ENCODE measurements at places on chromosomes 2 and 18.

GRCh38 chr2:230828272-230828961 lies 36.3 kb upstream of the ITM2C start:
- peak; percentile 63 for DNase-seq

DNA sequence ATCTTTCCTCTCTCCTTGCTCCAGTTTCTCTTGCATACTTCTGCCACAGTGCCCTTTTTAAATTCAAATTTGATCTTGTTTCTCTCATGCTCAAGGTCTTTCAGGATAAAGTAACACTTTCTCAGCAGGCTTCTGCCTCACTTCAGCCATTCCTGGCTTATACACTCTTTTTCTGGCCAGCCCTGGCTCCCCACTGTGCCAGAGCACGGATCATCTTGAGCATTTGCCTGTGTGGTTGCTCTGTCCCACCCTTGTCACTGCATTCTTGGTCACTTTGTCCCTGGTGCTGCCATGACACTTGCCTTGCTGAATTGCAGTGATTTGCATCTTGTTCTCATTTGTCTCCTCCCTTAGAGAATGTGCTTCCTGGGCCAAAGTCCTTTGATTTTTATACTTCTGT lies 634.3 kb downstream of the TMEM182 start:
- DNase-seq = no peak

DNA sequence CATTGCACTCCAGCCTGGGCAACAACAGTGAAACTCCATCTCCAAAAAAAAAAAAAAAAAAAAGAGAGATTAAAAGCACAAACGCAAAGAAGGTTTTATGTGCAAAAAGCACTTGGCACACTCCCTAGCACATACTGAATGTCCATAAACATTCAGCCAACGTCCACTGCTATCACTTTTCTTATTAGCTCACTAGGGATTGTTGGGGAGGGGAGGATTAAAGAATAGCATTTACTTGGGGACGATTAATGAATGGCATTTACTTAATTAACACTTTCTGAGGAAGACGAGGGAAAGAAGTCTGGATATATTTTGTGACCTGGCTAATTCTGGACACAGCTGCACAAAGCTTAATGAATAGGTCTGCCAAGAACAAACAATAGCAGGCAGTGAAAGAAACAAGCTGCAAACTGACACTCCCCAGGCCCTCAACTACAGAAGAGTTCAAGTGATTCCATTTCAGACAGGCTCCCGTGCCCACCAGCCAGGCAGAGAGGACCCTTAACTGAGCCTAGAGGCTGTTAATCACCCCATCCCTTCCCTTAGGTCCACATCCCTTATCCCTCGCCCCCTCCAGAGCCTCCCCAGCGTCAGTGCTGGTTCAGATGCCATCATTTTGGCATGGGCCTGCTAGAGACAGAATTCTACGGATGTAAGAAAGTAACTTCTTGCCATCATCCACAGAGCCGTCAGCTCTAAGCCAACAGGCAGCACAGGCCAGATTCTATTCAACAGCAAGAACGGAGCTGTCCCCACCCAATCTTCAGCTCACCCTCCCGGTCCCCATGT lies 7.4 kb downstream of the CYB5A start:
- no peak for DNase-seq

- no peak for DNase-seq
Measured at GRCh38 chr2:126978333-126978732, 79.6 kb downstream of the TEX51 start.

DNA sequence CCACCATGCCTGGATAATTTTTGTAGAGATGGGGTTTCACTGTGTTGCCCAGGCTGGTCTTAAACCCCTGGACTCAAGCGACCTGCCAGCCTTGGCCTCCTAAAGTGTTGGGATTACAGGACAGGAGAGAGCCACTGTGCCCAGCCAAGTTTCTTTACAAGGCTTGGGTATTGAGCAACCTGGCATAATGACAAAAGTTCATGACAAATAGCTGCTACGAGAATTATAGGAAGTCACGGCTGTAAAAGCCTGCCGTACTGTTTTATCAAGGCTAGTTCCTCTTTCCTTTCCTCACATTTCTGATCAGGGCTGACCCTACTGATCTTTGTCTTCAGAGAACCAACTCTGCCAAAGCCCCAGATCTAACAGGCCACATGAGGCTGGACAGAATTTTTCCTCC lies 490.4 kb upstream of the SPRED2 start:
- no peak for DNase-seq

GRCh38 chr2:28102455-28102874 lies 211.9 kb downstream of the BABAM2 start:
- DNase-seq = no peak

- DNase-seq = no peak
Measured at GRCh38 chr18:22055466-22056238, 113.7 kb upstream of the GATA6 start.

DNA sequence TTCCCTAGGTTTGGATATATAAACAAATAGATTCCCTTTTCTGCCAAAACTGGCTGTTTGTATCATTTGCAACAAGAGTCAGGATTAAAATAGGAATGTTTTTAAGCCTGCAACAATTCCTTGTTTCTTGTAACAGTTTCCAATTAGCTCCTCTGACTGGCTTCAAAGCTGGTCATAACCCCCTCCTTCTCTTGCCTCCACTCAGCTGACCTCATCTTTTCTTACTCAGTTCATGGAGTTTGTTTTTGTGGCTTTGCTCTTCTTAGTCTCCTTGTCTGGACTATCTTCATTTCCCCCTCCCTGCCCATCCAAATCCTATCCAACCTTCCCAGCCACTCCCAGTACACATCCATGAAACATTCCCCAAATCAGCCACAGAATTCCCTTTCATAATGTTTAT lies 14.3 kb upstream of the RAPH1 start:
- DNase-seq = no peak

- DNase-seq = no peak
Measured at GRCh38 chr2:220955776-220956175, 616.3 kb downstream of the EPHA4 start.

DNA sequence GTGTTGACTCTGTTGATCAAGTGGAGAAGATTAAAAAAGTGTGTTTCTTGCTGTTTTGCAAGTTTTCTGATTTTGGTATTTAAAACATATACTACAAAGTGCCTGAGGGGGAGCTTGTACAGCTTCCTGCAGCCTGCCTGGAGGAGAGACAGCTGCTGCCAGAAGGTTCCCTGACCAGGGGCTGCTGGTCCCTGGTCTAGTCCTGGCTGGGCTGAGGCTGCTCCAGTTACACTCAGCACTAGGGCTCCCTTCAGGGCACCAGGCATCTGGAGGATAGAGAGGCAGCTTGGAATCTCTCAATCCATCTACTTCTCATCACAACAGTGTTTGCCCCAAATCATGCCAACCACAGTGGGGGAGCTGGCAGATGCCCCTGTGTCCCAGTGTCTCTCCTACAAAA lies 4.8 kb downstream of the MC2R start:
- DNase-seq = no peak

DNA sequence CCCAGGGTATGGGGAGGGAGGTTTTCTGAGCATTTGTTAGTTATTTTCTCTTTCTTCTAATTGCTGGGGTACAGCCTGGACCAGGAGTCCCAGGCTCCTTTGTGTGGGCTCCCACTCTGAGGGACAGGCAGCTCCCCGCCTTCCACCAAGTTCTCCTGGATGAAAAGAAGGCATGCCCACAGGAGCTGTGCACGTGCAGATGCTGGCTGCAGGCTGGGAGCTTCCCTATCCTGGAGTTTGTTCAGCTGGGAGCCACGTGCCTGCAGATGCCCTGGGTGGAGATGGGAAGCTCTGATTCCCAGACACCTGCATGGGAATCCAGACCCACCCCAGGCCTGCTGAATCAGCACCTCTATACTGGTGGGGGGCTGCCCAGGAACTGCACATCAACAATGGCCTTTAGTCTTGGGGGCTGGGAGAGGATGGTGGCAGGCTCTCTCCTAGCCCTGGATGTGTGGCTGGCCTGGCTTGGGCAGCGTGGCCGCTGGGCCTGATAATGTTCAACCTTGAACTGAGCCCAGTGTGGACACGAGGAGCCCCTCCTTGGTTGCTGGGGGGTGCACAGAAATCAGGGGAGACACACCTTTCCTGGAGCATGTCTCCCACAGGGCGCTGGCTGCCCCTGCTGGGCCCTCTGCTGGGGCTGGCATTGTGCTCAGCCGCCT lies 233.6 kb upstream of the HS6ST1 start:
- DNase-seq = no peak

DNA sequence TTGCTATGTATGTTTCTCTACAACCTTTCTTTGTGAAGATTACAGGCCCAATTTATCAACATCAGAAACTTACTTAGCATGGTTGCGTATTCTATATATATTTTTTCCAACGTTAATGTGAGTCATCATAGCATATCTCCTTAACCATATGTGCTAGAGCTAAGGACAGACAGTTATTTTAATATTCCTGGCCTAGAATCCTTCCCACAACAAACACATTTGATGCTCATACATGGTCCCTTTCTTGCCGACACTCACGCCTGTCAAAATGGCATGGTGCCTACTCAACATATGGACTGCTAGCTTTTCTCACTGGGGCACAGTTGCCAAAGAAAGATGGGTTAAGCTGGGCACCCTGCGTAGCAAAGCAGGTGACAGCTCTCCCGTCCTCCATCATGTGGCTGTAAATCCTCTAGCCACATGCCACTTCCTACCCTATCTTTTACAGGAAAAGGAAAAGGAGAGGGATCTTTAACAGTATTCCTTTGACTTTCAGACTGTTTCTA lies 75.2 kb upstream of the GALNT5 start:
- DNase-seq = no peak

DNA sequence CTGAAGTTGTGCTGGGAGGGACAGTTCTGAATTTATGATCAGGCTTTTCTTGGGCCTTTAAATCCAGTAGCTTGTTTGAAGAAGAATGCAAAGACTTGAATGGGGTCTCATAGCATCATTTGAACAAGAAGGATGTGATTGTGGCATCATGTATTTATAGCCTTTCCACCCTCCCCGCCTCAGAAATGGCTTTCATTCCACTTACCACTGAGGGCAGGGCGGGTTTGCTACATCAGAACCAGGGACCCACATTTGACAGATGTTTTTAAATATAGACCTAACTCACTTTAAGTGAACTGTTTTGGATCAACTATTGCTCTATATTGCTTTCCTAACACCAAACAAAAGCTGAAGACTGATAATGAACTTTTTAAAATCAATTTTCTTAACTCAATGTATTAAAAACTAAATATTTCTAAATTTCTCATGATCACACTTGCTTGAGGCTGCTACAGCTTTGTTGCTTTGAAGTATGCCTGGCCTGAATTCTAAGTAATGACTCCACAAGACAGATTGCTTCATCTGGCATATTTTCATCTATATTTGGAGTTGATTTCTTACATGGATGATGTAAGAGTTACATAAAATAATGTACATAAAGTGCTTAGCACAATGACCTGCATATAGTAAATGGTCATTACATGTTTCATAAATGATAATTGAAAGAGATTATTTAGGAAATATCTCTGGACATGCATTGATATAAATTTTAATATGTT lies 1552.9 kb upstream of the SLC39A10 start:
- no peak for DNase-seq

DNA sequence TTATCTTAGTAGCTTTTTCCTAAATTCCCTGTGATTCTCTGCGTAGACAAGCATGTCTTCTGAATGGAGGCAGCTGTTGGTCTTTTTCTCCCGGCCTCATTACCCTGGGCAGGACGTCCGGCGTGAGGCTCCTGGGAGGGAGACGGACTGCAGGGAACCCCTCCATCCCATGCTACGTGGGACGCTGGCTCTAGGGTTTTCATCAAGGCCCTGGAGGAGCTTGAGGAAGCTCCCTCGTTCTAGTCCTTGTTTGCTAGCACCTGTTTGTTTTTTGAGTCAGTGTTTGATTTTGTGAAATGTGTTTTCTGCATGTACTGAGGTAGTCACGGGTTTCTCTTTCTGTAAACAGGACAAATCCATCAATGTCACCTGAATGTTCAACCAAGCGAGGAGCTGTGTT lies 99.3 kb upstream of the TMEM18 start:
- DNase-seq = no peak

DNA sequence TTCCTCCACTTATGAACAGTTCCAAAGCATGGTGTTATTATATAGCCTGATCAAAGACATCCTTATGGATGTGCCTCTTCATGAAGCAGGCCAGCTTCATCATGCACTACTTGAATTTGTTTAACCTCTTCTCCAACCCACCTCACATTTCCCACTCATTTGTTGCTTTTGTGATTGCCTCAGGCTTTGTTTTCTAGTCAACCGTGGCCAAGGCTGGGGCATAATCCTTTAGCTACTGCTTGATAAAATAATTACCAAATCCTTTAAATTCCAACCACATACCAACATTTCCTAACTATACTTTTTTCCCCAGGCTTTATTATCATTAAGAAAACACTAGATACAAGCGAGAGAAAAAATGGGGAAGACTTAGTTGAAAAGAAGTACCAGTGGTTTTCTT lies 39.6 kb upstream of the SCN1A start:
- DNase-seq = no peak

GRCh38 chr2:98907966-98908905 lies 27.8 kb downstream of the CRACDL start:
- DNase-seq = no peak

DNA sequence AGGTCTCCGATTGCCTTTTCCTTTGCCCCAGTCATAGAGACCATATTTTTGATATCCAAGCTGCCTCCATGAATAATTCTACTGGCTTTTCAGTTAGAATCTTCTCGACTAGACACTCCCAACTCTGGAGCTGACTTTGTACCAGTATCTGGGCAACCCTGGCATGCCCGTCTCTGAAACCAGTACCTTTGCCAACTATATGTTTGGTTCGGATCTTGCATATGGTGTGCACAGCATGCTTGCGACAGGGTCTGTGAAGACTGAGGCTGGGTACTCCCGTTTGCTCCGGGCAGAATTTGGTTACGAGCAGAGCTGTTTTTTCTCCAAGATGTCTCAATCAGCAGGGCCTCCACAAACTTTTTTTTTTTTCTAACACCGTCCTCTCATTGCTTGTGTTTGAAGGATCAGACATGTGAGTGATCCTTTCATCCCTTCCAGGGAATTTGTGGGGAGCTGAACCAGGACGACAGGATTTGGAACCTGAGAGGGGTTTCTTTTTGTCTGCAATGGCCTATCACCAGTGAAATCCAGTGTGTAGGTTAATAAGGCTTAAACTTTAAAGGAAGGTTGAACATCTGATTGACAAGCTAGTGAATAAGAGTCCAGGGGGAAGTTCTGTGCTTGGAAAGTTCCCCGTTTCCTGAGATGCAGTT lies 322.3 kb downstream of the MYCN start:
- no peak for DNase-seq

DNA sequence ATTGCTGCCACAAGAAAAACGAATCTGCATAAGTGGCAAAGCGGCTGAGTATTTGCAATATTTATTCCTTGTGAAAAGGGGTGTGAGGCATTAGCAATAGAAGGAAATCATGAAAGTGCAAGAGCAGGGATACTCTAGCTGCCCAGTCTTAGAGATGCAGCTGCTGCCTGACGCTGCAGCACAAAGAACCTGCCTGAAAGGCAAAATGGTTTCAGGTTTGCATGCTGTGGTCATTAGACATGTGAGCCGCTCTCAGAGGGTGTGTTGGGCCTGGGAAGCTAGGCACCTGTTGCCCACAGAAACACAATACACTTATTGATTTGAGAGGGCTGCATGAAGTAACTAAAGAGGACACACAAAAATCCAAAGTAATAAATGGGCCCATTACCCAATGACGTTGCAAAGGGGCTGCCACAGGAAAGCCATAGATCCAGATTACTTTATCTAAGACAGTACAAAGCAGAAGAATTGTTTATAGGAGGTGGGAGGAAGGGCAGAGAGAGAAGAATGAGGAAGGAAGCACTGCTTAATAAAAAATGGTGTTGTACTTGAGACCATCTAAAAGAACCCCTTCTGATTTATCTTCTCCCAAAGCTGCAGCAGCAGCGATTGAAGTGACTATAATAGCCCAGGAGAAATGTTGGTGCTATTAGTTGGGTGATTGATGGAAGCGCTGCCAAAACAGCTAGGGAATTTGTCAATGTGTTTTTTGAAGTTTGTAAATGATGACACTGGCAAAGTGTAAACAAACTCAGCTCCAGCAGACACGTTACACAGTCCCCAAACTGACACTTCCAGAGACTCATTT lies 492.4 kb upstream of the ACVR2A start:
- DNase-seq = peak; percentile 84
